Uterus (tissue), 4 donors: ENCODE measurements at places on chromosomes 1 and 21. TPM values are rescaled to one million over a fixed set of nuclear protein-coding genes. Genes with fewer than 3 reads are reported as not detected.

DNA sequence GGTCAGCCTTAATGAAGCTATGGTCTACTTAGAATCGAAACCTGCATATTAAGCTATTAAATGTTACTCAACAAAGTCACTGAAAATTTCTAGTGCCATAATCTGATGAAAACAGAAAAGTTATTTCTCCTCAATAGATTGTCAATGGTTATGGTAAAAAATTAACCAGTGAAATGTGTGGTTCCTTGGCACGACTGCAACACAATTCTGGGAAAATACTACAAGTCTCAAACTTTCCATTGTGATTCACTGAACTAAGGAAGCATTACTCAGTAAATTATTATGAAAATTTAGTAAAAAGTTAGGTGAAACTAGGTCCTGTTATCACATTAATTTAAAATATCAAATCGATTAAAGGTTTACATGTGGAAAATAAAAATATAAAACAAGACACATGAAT is 12.8 kb upstream of the OR2T10 start:
- H3K4me1 ChIP-seq, result no peaks in the 10 kb centered on the region
- H3K36me3 ChIP-seq, result no peaks in the 10 kb centered on the region
- no peak for DNase-seq
- no peak overlapping the region for H3K4me3 ChIP-seq

- H3K27me3 ChIP-seq, result no peaks in the 10 kb centered on the region
- H3K4me3 ChIP-seq, result no peak overlapping the region
- no peaks in the 10 kb centered on the region for H3K36me3 ChIP-seq
- H3K27ac ChIP-seq, result no peak overlapping the region
- no peak for DNase-seq
Measured at GRCh38 chr21:38343691-38344090, 86.9 kb downstream of the KCNJ15 start.

The UBL4B gene
- total RNA-seq, result not detected

DNA sequence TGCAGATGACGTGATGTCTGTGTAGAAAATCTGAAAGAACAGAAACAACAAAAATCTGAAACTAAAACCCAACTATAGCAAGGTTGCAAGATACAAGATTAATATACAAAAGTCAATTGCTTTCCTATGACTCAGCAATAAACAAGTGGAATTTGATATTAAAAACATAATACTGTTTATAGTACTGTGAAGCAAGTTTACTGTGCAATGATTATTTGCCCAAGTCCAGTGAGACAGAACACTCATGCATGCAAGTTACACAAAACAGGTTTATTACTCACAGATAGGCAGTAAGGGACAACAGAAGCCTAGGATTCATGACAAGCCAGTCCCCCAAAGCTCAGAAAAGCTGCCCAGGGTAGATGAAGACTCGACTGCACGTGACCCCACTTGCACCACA is 62.4 kb upstream of the RAB4A start:
- no peaks in the 10 kb centered on the region for H3K36me3 ChIP-seq
- peaks cover 14% of the 10 kb centered on the region for H3K4me1 ChIP-seq
- H3K27me3 ChIP-seq, result no peaks in the 10 kb centered on the region
- H3K27ac ChIP-seq, result no peak overlapping the region

DNA sequence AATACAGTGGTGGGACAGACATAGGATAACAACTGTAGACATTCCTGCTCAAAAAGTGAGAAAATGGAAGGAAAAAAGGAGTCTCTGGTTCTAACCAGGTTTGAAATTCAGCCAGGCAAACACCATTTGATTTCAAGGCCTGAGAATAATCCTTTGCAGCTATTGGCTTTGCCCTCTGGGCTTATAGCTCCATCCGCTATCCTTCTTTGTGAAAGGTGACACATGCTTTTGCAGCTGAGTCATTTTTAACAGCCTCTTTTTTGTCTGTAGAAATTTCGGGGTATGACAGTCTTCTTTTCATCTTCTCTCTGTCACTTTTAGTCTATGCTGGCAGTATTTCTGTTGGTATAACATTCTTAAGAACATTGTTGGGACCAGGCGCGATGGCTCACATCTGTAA is 16.2 kb downstream of the SDHC start:
- H3K27ac ChIP-seq, result no peak overlapping the region
- H3K36me3 ChIP-seq, result no peaks in the 10 kb centered on the region
- no peak for DNase-seq
- no peak overlapping the region for H3K4me3 ChIP-seq
- no peaks in the 10 kb centered on the region for H3K27me3 ChIP-seq
- no peaks in the 10 kb centered on the region for H3K4me1 ChIP-seq

GRCh38 chr21:35119501-35120047 is 70.5 kb upstream of the RUNX1 start:
- H3K27ac ChIP-seq, result no peak overlapping the region
- no peaks in the 10 kb centered on the region for H3K4me1 ChIP-seq
- H3K4me3 ChIP-seq, result no peak overlapping the region
- H3K27me3 ChIP-seq, result no peaks in the 10 kb centered on the region

The NOS1AP gene
- total RNA-seq, result not detected
